ENCODE measurements at places on chromosomes 16 and 17.
A peak's percentile ranks its signal among the peaks of the same experiment; 100 is the strongest.

DNA sequence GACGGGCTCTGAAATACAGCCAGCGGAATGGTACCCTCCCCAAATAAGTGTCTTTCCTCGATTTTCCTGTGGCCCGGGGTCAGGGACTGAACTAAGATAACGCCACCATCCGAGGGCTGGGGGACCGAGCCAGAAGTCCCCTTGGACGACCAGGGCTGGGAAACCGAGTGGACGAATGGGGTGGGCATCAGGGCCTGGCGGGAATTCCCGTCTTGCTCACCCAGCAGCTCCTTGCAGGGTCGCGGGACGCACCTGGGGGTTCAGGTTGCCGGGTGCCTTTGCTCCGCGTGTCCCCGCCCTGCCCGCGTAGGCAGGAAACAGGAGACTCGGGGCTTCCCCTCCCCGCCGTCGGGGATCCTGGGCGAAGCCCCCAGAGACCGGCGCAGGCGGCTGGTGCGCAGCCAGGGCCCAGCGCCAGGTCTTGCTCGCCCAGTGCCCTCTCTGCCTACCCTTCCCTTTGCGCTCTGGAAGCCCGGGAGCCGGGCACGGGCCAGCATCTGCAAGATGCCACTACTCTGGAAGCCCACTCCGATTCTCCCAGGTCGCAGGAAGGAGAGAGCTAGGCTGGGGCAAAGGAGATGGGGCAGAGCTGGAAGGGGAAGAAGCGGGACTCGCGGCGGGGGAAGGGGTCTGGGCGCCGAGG is 665 bp upstream of the GRIN2C start:
- no peak for ATAC-seq

DNA sequence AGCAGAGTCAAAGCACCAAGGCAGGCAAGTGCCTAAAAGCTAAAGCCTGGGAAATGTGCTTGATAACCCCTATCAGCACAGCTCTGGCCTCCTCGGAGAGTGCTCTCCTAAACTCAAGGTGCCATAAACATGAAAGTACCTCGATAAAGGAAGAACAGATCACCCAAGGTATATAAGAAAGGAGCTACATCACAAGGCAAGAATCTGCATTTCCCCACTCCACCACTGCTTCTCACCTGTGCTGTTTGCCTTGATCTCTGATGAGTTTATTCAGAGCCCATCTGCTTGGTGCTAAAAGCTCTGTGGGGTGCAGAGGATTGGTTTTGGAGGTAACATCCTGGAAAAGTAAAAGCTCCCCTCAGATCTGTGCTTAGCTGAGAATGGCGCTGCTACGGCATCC is 449.5 kb upstream of the CDH5 start:
- ATAC-seq: no peak

- no peak for ATAC-seq
These were observed 150.4 kb upstream of the CIBAR2 start for GRCh38 chr16:85262558-85263238.

DNA sequence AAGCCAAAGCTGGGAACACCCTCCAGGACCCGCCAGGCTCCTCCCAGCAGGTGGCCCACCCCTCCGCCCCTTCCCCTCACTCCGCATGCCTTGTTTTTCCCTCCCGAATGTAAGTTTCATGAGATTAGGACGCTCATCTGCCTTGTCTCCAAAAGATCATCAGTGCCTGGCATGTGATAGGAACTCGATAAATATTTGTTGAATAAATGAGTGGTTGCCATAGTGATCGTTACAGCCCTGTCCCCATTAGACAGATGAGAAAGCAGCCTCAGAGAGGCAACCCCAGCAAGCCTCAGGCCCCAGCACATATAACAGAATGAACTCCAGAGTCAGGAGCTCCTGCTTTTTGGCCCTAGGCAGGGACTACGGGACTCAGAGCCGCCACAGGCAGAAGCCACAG is 5.0 kb downstream of the CAMKK1 start:
- no peak for ATAC-seq

GRCh38 chr17:39767147-39767546 is 29.4 kb downstream of the GRB7 start:
- no peak for ATAC-seq

GRCh38 chr16:13171313-13171712 is 269.9 kb downstream of the SHISA9 start:
- ATAC-seq: no peak

GRCh38 chr16:58054289-58054688 is 28.7 kb downstream of the MMP15 start:
- peak; percentile 20 for ATAC-seq

- peak; percentile 66 for ATAC-seq
These were observed 15.8 kb downstream of the TMC6 start for GRCh38 chr17:78112518-78113471.

DNA sequence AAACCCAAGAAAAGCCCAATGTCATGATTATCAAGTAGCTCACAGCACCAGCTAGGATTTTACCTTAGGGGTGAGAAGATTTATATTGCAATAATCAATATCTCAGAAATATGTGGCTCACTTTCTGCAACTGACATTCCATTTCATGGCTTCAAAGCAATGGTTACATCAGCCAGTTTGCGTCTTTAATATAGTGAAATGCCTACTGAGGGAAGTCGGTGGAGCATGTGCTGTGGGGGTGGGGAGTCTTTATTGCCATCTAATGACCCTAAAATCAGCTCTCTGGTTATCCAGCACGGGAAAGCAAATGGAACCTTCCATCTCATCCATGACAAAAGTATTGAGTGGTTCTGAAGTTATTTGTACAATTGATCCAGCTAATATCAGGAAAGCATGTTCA is 395.5 kb downstream of the CA10 start:
- ATAC-seq: no peak

- no peak for ATAC-seq
These were observed 580 bp downstream of the RANGRF start for GRCh38 chr17:8289103-8289397.

- no peak for ATAC-seq
These were observed 11.2 kb downstream of the QRICH2 start for GRCh38 chr17:76296889-76297288.

- ATAC-seq: peak; percentile 22
These were observed 36.6 kb upstream of the IL21R start for GRCh38 chr16:27365142-27366089.

DNA sequence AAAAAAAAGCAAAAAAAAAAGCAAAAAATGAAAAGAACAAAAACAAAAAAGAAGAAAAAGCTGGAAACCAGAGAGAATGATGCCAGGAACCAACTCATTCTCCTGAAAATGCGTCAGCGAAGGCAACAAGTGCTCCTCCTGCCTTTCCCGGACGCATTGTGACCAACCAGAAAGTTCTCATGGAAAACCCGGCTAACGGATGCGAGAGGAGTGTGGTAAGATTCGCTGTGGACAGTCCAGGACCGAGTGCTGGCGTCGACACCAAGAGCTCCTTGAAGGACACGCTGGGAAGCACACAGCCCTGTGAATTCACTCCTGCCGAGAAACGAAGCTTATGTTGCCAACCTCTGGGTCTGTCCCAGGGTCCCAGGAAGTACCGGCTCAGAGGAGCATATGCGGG is 43.4 kb downstream of the METRNL start:
- ATAC-seq: no peak

- ATAC-seq: no peak
These were observed 402.7 kb upstream of the TNRC6C start for GRCh38 chr17:77555741-77556291.

GRCh38 chr17:12290207-12290606 is 269.5 kb downstream of the MAP2K4 start:
- ATAC-seq: no peak

DNA sequence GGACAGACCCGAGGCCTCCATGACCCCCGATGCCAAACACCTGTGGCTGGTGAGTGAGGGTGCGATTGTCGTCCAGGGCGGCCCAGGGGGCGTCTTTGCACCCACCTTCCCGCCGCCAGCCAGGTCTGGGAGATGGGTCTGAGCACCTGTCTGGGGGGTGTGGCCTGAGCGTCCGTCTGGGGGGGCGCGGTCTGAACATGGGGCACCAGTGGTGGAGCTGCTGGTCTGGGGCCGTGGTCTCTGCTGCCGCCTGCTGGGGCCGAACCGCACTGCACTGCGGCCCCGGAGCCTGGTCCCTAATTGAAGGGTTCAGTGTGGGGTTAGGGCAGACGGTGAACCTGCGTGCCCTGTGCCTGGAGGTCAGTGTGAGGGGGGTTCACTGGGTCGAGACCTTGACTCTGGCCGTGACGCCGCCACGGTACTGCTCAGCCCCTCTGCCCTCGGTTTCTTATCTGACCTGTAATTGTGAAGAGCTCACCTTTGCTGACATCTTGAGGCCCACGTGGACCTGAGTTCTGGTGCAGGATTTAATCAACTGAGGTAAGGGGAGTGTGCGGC is 12.6 kb upstream of the TCF25 start:
- ATAC-seq: peak; percentile 89

DNA sequence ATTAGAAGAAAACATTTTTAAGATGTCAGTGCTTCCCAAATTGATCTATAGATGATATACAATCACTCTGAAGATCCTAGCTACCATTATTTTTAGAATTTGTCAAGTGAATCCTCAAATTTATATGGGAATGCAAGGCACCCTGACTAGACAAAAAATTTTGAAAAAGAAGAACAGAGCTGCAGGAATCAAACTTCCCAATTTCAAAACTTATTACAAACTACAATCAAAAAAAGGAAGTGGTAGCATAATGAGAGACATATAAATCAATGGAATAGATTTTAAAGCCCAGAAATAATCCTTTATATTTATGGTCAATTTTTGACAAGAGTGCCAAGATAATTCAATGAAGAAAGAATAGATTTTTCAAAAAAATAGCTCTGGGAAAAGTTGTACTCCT is 198.3 kb upstream of the KCNJ16 start:
- no peak for ATAC-seq

DNA sequence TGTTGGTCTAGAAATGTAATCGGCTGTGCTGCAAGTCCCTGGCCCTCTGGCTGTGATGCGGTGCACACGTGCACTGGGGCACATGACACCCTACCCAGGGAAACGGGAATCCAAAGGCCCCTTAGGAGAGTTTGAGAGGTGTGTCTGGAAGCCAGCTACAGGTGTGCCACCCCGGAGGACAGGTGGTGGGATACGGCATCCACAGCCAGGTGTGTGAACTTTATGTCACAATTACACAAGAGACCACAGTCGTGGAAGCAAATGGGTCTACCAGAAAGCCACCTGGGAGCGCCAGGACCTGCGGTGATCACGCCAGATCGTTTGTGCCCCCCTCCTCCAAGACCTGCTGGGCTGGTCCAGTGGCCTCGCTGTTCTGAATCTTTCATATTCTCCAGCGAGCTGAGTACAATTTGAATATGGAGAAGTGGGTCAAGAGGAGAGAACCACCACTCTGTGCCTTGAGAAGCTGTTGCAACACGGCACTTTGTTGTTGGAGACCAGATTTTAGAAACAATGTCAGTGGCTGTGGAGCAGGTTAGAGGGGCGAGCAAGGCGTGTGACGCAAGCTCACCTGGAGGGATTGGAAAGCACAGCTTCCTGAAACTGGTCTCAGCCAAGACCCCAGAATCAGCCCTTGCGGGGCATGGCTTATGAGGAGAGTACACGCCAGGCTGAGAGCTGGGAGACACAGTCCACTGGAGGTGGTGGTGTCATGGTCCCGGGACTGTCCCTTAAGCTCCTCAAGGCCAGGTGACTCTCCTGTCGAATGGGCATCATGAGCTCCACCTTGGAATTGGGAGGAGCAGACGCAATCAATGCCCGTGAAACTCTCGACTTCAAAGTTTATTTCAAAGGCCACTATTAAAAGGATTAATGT is 37.4 kb downstream of the COX4I1 start:
- no peak for ATAC-seq

DNA sequence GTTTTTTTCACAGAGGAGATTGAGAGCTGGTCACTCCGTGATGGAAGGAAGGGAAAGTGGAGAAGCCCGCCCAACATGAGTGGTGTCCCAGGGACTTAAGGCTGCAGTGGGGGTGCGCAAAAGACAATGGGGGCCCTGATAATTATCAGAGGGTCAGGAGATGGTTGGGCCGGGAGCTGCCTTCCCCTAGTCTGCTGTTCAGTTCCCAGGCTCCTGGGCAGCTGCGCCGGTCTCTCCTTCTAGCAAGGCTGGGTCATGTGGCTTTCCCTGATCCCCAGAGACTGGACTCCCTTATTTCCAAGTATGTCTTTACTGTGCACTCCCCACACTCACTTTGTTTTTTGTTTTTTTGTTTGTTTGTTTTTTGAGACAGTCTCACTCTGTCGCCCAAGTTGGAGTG is 16.2 kb downstream of the CYGB start:
- ATAC-seq: no peak

DNA sequence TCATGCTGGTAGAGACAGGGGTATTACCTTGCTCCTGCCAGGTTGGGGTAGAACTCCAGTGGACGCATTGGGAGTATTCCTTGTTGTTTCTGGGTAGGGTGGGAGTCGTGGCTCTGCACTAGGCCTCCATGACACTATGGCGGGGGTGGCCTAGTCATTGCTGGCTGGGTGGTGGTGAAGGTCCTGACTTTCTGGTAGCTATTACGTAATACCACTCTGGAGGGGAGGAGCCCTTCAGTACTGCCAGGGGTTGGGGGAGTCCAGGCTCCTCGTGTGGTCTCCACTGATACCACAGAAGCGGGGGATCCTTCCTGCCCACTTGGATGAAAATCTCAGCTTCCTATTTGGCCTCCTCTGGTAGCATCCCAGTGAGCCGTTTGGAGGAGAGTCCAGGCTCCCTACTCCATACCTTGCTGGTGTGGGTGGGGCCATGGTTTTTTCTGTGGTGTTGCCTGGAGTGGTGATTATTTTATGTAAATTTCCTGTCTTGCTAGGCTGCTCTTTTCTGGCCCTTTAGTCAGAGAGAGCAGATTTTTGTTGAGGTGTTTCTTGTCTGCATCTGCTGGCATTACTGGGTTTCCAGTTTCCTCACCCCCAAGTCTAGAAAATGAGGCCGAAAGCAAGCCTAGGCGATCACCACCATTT is 65.8 kb upstream of the GNG13 start:
- no peak for ATAC-seq

- no peak for ATAC-seq
These were observed 122.6 kb downstream of the USP22 start for GRCh38 chr17:20920095-20920814.

DNA sequence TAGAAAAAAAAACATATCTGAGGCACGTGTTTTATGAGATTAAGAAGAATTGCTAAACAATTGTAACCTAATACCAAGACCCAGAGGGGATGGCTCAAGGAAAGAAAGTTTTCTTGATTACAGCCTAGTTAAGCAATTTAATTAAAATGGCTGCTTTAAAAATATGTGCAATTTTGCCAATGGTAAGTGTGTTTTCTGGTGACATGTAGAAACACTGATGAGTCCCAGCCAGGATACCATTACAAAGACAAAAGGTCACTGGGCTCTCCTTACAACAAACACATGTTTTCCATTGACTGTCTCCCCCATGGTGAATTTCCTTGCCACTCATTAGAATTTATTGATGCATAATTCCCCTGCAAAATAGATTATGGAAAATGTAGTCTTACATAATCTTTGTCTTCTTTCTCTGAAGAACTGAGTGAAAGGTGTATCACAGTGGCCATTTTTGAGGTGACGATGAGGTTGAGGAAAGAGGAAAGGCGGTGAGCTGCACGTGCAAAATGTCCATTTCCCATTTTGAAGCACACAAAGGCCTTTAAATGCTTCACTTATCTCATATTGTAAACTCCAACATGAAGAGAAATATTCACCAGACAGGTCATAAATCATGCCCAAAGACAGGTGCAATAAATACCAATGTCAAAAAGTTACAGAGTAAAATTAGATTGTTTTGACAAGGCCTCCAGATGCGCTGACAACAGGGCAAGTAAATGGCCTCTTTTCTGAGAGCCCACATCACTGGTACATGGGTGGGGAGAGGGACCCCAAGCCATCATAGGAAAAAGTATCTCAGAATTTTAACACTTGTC is 696.9 kb downstream of the KCNJ2 start:
- ATAC-seq: no peak

All from activated CD4-positive, CD25-positive, alpha-beta regulatory T cell treated with anti-CD3 and anti-CD28 coated beads, Interleukin-2, amount 50 U/mL, for 24 hours (primary cell).